ENCODE measurements at places on chromosomes 6 and 20.

GRCh38 chr6:125957845-125958244, 1.3 kb downstream of the HINT3 start:
- DNase-seq: peak; percentile 39

- peak; percentile 11 for DNase-seq
These were observed 208.9 kb upstream of the SNX9 start for GRCh38 chr6:157614026-157614568.

DNA sequence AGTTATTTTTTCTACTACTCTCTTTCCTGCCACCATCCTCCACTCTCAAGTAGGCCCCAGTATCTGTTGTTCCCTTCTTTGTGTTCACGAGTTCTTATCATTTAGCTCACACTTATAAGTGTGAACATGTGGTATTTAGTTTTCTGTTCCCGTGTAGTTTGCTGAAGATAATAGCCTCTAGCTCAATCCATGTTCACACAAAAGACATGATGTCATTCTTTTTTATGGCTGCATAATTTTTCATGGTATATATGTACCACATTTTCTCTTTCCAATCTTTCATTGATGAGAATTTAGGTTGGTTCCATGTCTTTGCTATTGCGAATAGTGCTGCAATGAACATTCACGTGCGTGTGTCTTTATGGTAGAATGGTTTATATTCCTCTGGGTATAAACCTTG, 237.9 kb upstream of the FERMT1 start:
- DNase-seq: no peak

- no peak for DNase-seq
These were observed 169.0 kb downstream of the BACH2 start for GRCh38 chr6:90127595-90127994.

DNA sequence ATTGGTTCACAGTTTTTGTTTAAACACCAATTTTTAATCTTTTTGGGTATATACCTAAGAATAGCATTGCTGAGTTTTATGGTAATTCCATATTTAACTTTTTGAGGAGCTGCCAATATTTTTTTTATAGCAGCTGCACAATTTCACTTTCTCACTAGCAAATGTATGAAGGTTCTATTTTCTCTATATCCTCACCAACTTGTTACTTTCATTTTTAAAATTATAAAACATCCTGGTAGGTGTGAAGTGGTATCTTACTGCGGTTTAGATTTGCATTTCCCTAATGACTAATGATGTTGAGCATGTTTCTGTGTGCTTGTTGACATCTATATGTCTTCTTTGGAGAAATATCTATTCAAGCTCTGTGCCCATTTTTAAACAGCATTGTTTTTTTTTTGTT, 452.1 kb downstream of the GRIK2 start:
- DNase-seq: no peak

DNA sequence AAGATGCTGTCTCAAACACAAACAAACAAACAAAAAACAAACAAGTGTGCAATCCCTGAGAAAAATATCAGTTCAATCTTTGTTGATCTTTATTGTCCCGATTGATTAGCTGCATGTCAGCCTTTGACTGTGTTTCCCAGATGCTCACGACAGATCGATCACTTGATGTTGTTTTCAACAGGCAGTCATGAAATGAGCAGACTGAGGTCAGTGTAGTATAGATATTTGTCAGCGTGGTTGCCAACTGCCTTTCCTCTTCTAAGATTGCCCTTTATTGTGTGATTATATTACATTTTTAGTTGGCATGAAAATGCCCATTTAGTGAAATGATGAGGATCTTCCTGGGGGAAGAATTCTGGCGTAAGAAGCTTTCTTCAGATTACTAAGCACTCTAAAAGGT, 25.6 kb downstream of the UTRN start:
- no peak for DNase-seq

- peak; percentile 60 for DNase-seq
These were observed 368.5 kb upstream of the SPTLC3 start for GRCh38 chr20:12640251-12640650.

DNA sequence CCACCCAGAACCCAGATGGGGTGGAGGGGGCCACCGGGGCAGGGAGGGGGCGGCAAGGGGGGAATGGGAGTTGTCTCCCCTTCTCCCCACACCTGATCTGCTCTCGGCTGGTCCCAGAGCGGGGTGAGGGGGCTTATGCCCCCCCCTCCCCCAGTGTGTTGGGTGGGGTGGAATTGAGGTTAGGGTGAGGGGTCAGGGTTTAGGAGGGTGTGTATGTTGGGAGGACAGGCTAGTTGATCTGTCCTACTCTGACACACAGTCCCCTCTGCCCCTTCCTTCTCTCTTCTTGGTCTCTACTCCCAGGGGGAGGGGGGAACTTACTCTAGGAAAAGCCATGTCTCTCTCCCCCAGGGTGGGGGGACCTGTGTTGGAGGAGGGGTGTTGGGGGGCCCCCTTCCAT, 1.9 kb upstream of the ZBTB9 start:
- DNase-seq: peak; percentile 19

- DNase-seq: peak; percentile 46
These were observed 30.5 kb upstream of the AKAP12 start for GRCh38 chr6:151209071-151209831.
